ENCODE measurements at places on chromosomes 12 and 14.

- DNase-seq: no peak
Observed at GRCh38 chr14:100663761-100664052, 63.0 kb upstream of the DLK1 start.

- DNase-seq: no peak
Observed at GRCh38 chr14:28785096-28785952, 18.7 kb downstream of the FOXG1 start.

DNA sequence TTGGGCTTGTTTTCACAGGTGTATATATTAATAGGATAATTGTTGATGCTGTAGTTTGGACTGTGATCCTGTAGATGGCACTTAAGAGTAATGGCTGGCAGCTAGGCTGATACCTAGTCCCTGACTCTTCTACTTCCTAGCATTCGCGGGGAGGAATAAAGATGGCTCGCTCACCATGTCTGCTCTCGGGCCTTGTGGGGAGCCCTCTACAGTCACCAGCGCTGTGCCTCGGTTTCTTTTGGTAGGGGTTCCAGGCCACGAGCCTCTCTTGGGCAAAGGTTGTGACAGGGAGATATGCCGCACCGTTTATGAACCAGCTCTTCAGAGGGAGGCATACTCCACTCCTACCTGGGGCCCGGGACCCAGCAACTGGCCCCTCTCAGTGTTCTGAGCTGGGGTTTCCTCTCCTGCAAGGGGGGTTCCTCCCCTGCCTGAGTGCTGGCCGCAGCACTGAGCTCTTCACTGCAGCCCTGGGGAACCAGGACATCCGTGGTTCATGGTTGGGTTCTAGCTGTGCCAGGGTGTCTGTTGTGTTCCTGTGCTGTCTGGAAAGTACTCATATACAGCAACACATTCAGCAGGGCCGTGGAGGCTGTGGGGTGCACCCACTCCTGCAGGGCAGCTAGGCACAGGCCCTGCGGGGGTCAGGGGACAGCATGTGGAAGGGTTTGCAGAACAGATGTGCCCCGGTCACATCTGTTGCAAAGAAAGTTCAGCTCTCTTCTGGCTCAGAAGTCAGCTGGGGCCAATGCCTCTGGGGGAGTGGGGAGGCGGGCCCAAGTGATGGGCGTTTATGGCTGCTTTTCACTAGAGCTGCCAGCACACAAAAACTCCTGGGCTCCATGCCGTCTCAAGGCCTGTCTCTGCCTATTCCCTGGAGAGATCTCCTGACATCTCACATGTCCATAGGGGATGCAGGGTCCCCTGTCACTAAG is 147.9 kb downstream of the PPFIA2 start:
- DNase-seq: no peak

DNA sequence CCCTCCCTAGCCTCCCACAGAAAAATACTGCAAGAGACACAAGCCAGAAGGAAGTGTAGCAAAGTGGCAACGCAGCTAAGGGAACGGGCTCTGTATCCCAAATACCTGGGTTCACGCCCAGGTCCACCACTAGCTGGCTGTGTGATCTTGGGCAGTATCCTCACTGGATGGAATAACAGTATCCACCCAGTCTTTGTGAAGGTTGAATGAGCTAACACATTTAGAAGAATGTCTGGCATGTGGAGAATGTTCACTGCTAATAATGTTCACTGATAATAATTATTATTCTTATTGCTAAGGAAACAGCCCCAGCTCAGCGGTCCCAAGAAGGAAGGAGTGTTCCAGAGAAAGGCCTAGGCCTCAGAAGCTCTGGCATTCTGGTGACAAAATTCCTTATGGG is 70.9 kb downstream of the VWF start:
- no peak for DNase-seq

DNA sequence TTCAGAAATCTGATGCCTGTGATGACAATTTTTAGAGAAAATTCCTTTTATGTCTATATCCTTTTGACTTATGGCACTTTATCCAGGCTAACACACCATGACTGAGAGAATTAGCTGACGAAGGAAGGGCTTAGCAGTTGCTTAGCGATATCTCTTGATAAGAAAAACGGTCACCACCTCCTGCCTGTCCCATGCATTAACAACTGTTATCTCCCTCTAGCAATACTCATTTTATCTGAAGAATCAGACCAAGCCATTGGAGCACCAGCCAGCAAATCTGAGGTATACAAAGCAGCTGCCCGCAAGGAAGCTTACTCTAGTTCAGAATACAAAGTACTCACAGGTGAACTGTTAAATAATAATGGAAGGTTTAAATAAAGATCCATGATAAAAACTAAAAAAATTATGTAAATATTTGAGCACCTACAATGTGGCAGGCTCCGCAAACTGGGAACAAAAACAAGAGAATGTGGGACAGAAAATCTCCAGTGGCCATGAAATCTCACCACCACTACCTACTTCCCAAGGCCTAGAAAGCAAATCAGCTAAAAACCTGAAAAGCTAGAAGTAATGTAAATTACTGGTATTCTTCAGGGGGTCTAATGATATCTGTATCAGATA is 24.3 kb downstream of the PPM1H start:
- no peak for DNase-seq

- DNase-seq: no peak
Observed at GRCh38 chr12:31206038-31206670, 119.8 kb downstream of the SINHCAF start.

GRCh38 chr14:93936245-93936644 is 9.1 kb downstream of the FAM181A start:
- no peak for DNase-seq

GRCh38 chr14:78970677-78971076 is 800.5 kb downstream of the NRXN3 start:
- no peak for DNase-seq

DNA sequence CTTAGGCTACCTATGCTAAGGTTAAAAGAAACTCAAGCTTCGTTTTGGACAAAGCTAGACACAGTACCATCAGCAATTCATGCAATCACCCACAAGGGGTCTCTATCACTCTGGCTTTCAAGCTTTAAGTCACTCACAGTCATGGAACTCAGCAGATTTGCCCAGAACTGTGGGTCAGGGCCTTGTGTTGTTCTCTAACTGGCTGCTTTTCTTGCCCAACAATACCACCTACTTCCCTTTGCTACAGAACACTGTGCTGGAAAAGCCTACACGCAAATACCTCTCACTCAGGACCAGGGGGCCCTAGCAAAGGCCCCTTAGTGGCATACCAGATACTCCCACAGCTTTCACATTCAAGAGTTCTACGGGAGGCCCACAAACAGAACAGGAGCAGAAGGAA is 9.1 kb downstream of the NEMP1 start:
- DNase-seq: peak; percentile 46

DNA sequence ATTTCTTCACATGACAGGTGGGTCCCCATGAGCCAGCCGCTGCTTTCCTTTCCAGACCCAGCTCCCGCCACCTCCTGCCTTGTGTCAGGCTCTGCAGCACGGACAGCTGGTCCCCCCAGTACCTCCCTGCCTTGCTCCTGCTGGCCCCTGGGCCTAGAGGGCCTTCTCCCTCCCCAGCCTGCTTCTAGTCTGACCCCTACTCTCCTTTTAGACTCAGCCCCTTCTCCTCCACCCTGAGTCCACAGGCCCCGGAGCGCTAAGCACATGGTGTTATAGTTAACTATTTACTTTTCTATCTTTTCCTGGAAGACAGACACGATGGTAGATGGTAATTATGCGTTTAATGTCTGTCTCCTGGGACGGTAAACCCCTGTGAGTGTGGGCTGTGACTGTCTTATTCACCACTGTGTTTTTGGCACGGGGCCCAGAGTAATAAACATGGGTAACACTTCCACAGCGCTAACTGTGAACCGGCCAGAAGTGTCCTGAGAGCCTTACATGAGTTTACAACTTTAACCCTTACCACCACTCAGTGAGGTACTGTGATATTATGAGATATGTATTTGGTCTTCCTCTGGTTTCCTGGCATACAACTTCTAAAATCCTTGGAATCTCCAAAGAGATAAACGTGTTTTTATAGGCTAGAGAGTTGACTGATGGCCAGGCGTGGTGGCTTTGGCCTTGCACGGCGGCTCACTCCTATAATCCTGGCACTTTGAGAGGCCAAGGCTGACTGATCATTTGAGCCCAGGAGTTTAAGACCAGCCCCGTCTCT is 41.2 kb downstream of the DGLUCY start:
- no peak for DNase-seq

GRCh38 chr14:87133073-87133801 is 859.7 kb downstream of the GALC start:
- no peak for DNase-seq

DNA sequence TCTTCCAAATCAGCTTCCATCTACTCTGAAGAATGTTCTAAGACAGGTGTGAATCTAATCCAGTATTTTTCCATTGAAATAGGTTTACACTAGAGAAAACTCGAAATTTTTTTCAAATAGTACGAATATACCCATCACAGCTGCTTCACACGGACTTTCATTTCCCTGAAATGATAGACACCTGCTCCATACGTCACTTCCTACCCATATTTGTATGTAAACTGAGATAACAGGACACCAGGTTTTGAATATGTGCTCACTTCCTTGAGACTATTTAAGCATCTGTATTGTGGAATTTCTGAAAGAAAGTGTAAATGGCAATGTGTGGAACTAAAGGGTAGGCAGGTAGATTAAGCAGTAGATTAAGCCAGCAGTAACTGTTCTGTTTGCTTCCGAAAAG is 13.4 kb upstream of the ITPR2 start:
- no peak for DNase-seq

DNA sequence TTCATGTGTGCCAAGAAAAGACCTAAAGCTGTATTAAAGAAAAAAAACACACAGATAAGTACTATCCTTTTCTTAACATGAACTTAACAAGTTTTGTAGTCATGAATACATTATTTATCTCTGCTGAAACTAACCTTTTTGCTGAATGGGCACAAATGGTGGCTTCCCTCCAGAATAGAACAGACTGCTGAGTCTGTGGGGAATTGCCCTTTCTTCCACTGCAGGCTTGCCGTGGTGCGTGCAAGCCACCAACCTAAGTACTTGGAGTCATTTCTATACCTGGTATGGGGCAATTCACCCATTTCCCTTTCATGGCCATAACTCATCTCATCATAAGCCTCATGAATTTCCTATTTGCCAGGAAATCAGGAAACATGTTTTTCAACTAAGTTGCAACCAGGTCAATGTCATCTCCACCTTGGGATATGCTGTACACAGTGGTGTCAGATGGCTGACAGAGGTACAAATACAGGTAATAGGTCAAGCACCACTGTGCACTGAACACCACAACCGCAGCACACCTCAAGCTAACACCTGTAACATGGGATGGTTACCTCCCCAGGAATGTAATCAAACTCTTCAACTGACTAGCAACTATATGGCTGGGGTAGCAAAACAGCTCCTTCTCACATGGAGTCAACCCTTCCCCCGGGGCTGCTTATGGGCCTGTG is 49.9 kb downstream of the CATSPERB start:
- DNase-seq: no peak

- DNase-seq: no peak
Observed at GRCh38 chr14:59086241-59086882, 102.1 kb upstream of the DAAM1 start.

DNA sequence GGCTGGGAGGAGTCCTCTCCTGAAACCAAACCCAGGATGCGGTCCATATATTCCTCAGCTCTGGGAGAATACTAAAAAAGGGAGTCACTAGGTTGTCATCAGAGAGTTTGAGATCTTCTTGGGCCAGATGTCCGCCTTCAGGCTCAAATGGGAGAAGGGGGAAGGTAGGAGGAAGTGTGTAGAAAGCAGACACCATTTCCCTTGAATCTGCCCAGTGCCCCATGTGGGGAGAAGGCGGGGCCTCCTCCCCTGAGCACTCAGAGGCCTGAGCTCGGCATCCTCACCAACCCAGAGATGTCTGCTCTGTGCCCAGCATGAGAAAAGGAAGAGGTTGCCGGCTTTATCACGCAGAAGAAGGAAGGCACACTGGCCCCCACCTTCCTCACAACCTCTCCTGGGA is 37.3 kb downstream of the LTBP2 start:
- no peak for DNase-seq

DNA sequence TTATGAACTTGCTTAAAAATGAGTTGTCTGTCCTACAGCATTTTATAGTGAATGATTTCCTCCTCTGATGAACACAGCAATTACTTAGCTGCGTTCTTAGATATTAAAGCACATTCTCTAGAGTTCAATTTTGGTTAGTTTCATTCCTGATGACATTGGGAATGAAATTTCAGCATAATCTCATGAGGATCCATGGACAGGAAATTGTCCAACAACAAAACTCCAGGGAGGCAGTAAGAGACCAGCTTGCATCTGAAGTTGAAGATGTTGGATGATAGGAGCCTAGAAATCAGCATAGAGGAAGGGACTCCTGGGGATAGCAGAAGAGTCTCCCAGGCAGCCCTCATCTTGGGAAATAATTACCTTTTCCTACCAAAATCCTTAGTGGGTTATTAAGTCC is 128.7 kb upstream of the RAP1B start:
- no peak for DNase-seq

- DNase-seq: no peak
Observed at GRCh38 chr14:90034156-90034555, 27.6 kb upstream of the KCNK13 start.

DNA sequence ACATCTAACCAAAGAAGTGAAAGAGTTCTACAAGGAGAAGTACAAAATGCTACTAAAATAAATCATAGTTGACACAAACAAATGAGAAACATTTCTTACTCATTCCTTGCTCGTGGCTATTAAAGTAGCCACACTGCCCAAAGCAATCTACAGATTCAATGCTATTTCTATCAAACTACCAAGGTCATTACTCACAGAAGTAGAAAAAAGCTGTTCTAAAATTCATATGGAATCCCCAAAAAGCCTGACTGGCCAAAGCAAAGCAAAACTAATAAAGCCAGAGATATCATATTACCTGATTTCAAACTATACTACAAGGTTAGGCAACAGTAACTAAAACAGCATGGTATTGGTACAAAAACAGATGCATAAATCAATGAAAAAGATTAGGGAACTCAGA is 305.6 kb downstream of the RPAP3 start:
- no peak for DNase-seq

DNA sequence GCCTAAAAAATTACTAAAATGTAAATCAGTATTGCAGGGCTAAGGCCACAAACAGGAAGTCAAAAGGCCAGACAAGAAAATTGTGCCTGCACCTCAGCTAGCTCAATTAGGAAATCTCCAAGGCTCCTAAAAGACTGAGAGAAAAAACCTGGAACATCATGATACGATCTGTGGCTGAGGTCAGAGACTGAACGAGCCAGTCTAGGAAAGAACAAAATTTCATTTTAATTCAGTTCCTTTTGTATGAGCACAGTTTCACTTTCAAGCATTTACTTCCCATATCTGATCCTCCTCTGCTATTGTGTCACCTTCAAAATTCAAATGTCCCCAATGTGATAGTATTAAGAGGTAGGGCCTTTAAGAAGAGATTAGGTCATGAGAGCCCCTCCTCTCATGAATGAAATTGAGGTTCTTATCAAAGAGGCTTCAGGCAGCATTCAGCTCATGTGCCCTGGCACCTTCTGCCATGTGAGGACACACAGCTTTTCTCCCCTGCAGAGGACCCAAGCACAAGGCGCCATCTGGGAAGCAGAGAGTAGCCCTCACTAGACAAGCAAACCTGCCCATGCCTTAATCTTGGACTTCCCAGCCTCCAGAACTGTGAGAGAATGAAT is 14.8 kb downstream of the PRKAB1 start:
- no peak for DNase-seq

DNA sequence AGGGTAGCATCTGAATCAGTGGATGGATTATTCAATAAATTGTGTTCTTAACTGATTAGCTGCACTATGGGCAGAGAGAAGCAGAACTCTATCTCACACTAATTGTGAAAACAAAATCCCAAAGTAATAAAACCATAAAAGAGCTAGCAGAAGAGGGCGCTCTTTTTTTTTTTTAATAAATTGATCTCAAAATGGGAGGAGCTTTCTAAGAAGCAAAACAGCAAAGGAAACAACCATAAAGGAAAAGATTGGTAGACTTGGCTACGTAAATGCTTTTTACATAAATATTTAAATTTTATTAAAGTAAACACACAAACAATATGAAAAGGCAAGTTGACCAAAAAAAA is 1.5 kb upstream of the TM7SF3 start:
- no peak for DNase-seq

Measured in activated T-helper 2 cell treated with anti-CD3 and anti-CD28 coated beads, Interferon-gamma antibody, Interleukin-2, Interleukin-4, amounts not matched to agents 10 μg/mL and 5 μg/mL and 100 μg/mL, durations not matched to agents 14 hours and 24 hours and 36 hours (primary cell).